ENCODE measurements at places on chromosomes 4 and X.
A peak's percentile ranks its signal among the peaks of the same experiment; 100 is the strongest.

DNA sequence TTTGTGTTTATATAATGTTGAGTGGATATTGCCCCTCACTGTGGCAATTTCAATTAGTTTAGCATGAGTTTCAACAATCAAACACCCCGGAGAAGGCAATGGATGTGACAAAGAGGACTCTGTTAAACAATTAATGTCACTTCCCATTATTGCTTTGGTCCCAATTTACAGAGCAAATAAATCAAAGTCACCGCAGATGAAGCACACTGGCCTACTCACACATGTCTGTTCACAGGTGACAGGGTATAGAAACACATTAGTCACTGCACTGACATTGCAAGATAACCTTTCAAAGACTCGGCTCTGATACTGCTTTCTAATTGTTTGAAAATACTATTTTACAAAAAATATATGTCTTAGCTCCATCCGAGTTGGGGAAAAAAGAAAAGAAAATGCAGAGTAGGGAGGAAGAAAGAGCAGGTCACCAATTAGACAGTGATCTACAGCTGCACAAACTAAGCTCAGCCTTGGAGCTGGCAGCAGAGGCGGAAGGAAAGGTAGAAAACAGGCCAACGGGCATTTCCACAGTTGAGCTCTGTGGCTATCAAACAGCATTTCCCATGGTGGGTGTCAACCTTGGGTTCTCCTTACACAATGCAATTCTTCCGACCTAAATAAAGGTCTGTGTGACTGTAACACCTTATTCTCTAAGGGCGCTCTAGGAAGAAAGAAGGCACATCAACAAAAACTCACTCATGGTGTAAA, 53.9 kb downstream of the PPARGC1A start:
- no peak for DNase-seq

DNA sequence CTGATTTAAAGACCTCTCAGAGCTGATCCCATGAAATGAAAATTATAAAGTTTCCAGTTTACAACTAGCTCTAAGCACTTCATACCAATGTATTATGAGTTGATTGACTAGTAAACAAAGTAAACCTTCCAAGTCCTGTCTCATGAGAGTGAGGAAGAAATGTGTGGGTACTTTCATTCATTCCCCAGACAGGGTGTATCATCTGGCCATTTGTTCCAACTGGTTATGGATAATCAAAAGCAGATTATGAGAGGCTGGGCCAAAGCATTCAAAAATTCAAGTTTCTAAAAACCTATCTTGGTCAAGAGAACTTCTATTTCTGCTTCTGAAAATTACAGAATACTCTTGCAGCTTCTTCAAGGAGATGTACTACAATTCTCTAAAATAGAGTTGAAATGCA, 193.3 kb upstream of the RASGEF1B start:
- no peak for DNase-seq

- no peak for DNase-seq
Measured at GRCh38 chr4:186826846-186827533, 103.3 kb upstream of the FAT1 start.

GRCh38 chr4:40687676-40688389, 58.2 kb upstream of the RBM47 start:
- DNase-seq = no peak

DNA sequence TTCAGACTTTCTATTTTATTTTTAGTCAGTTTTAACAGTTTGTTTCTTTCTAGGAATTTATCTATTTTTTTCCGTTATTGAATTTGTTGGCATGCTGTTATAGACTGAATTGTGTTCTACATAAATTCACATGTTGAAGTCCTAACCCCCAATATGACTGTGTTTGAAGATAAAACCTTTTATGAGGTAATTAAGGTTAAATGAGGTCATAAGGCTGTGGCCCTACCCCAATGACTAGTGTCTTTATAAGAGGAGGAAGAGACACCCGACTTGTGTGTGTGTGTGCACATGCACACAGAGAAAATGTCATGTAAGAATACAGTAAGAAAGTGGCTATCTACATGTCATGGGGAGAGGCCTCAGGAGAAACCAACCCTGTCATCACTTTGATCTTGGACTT, 146.3 kb downstream of the BRWD3 start:
- DNase-seq = no peak

- DNase-seq = no peak
Measured at GRCh38 chrX:106171293-106171820, 3.3 kb downstream of the PWWP3B start.

GRCh38 chrX:13386092-13386491, 66.2 kb upstream of the ATXN3L start:
- DNase-seq = no peak

DNA sequence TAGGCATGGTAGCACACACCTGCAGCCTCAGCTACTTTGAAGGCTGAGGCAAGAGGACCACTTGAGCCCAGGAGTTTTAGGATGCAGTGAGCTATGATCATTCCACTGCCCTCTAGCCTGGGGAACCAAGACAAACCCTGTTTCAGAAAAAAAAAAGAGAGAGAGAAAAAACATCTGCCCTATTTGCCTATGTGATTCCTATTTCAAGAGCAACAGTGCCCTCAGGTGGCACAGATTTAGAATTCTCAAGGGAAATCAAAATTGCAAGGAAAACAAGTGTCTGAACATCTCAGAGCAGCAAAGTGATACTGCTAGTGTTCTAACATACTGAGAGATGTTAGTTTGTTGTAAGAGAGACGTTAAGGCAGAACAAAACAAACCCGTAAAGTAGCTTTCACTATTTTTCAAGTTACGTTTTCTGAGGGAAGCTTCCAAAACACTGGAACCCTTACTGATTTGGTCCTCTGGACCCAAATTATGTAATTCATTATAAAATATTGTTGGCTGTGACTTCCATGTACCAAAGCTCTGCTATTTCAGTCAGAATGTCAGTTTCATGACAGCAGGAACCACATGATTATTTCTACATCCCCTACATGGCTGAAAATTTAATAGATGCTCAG, 7.9 kb downstream of the BDH2 start:
- no peak for DNase-seq

DNA sequence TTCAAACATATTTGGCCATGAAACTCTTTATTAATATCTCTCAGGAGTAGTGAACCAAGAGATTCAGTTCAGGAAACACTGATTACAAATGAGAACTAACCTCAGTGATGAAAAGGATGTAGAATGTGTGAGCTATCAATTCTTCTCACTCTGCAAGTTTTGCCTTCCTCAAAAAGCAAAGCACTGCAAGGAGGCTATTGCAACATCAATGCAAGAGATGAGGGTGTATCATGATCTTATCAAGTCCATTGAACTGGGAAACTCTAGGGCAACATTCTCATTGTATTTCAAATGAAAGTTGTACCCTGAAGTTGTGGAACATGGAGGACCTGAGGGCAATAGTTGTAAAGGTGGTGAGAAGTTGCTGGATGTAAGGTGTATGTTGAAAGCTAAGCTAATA, 56.4 kb upstream of the VEGFC start:
- DNase-seq = no peak

- no peak for DNase-seq
Measured at GRCh38 chr4:80062527-80062926, 10.5 kb downstream of the ANTXR2 start.

DNA sequence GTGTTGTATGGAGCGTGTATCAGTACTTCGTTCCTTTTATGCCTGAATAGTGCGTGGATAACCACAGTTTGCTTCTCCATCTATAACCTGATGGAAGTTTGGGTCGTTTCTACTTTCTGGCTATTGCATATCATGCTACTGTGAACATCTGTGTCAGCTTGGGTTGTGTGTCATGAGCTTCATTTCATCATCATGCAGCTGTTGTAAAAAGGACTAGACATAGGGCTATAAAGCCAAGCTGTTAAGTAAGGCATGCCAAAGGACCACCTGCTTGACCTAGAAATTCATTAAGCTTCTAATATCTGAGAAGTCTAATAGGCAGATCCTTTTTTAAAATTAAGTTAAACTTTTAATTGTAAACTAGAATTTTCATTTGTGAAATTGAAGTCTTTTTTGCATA, 18.4 kb downstream of the SMS start:
- DNase-seq = no peak

DNA sequence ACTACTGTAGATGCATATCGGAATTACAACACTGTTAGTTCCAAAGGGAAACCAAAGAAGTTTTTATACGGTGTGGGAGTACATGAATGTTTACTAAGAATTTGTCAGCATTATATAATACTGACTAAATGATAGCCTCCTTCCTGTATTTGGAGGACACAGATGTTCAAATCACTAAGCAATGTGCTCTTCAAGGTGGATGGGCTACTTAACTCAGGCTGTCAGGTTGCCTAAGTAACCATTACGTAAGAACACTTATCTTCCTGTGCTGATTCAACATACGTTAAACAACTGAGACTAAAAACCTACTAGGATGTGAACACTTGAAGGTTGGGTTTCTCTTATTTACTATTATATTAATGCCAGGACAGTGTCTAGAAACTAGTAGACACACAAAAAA, 81.9 kb upstream of the HPGD start:
- no peak for DNase-seq

DNA sequence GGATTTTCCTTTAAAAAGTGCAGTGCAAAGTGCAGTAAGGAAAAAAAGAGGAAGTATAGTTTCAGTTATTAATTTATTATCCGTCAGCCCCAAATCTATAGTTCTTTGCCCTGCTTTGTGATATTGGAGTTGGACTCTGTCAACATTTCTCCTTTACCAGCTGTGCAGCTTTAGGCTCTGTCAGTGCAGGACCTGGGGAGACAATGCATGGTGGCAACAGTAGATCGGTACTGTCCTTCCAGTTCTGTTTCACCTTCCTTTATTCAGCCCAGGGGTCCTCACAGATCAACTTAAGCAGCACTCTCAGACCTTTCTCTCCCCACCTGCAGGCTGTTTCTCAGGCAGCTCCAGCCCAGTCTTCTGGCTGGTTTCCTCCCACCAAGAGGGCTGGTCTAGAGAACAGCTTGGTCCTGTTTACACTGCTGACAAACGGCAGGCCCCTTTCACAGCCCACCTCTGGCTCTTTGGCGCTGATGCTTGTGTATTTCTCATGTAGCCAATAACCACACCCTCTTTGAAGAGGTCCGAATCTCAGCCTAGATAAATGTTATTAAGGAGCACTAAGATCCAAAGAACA, 71.6 kb downstream of the MCUB start:
- no peak for DNase-seq

- peak; percentile 62 for DNase-seq
Measured at GRCh38 chr4:10582059-10582686, 102.4 kb downstream of the CLNK start.

DNA sequence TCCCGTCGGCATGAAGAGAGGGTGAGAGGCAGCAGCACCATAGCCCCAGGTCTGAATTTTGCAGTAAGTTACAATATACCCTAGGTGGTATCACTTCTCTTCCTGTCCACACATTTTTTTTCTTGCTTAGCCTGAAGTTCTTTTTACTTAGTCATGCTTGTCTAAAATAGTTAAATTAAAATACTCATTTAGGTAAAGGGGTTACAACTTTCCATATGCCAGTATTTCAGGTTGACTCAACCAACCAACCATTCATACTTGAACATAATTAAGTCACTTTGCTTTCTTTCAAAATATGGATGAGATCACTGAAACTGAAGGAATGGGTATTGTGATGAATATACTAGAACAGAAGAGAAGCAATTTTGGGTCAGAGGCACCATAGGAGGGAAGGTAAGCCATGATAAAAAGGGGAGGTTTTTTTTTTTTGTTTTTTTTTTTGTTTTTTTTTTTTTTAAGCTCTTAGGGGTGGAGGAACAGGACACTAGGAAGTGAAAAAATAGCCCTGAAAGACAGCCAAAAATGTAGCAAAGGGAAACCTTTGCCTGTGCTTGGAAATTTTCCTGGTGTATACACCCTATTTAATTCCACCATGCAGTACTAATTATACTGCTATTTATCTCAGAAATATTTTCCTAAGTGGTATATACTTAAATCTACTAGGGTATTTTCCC, 41.8 kb downstream of the RPS6KA3 start:
- no peak for DNase-seq

- no peak for DNase-seq
Measured at GRCh38 chr4:37594099-37594498, 92.1 kb downstream of the RELL1 start.

DNA sequence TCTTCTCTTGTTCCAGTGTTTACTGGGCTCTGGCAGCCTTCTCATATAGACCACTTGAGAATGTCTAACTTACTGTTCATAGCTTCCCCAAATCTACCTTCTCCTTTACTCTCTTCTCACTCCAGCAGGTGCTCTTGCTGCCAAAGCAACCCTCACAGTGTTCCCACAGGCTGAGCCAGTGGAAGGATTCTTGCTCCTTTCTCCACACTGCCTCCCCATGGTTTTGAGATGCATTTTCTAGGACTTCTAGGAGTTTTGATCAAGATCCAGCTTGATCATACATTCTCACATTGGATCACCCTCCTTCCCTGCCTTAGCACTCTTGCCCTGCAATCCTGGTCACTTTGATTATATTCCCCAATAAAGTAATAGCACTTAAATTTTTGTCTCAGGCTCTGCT, 230.8 kb downstream of the TMEM47 start:
- no peak for DNase-seq

DNA sequence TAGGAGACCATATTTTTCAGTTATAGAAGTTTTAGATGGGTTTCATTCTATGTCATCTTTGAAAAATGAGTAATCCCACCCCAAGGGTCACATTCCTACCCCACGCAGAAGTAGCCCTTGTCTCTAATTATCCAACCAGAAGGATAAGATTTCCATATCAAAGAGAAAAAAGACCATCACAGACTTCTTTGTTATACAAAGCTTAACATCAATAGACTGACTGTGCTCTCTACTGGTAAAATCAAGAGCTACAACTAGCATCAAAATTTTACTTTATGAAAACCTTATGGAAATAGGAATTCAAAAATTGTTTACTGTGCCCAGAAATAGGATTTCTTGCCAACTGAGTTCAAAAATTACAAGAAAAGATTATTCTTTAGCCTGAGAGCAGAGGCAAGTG, 24.9 kb downstream of the TNMD start:
- no peak for DNase-seq

- DNase-seq = no peak
Measured at GRCh38 chr4:26819026-26819425, 41.6 kb upstream of the STIM2 start.
